Stimulated activated CD4-positive, alpha-beta T cell treated with anti-CD3 and anti-CD28 coated beads, Interleukin-1b, Interleukin-23, amount 100 ng/mL, for 4 hours (primary cell): ENCODE measurements at places on chromosomes 7 and 10.

GRCh38 chr10:22658745-22659410 is 55.5 kb downstream of the PIP4K2A start:
- no peak for DNase-seq

- no peak for DNase-seq
Measured at GRCh38 chr10:99906470-99906869, 103.3 kb downstream of the DNMBP start.

- DNase-seq, result no peak
Measured at GRCh38 chr7:75536940-75537538, 44.9 kb downstream of the SPDYE5 start.

DNA sequence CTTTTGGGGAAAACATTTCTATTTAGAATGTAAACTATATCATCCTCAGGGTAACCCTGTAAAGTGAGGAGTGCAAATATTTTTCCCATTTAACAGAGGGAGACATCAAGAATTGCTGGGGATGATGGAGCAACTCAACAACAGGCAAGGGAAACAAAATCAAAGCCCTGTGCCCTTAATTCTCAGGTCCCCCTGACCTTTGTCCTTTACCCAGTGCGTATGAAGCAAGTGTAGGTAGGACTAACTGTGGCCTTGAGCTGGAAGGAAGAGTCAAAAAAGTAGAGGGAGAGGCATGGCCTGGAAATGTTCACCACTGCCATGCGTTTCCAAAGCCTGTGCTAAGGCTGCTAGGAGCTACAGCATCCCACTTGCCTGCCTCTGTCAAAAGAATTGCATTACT is 896.9 kb downstream of the LRMDA start:
- no peak for DNase-seq

- DNase-seq, result no peak
Measured at GRCh38 chr10:126661841-126662515, 8.5 kb downstream of the C10orf90 start.

GRCh38 chr10:72355214-72355555 is 466 bp upstream of the DNAJB12 start:
- no peak for DNase-seq

- peak; percentile 82 for DNase-seq
Measured at GRCh38 chr10:75099952-75100763, 11.3 kb upstream of the SAMD8 start.

GRCh38 chr10:113347508-113347907 is 205.3 kb upstream of the HABP2 start:
- no peak for DNase-seq

- DNase-seq, result no peak
Measured at GRCh38 chr10:4846775-4847174, 20.8 kb downstream of the AKR1E2 start.

- DNase-seq, result no peak
Measured at GRCh38 chr10:48496831-48497779, 107.8 kb downstream of the ARHGAP22 start.

GRCh38 chr10:6405713-6406112 is 174.4 kb downstream of the PRKCQ start:
- no peak for DNase-seq

DNA sequence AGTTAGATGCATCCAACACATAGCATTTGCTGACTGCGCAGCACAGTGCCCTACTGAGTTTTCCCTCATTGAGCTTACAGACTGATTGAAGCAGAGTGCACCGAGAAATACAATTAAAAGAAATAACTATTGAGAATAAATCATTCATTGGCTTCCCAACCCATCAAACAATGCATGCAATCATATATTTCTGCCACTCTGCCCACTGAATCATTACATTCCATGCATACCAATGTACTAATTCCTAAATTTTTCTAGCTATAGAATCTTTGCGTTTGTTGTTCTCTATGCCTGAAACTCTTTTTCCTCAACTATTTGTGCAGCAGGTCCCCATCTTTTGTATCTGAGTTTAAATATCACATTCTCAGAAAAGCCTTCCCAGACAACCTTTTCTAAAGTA is 783.8 kb downstream of the SORCS1 start:
- no peak for DNase-seq
